Stimulated activated CD4-positive, alpha-beta T cell treated with anti-CD3 and anti-CD28 coated beads, Interleukin-15, amount 100 ng/mL, for 48 hours (primary cell): ENCODE measurements at places on chromosomes 3 and 15.

GRCh38 chr3:63803911-63804310, 15.2 kb upstream of the C3orf49 start:
- DNase-seq: no peak

GRCh38 chr3:161042023-161042501, 63.1 kb downstream of the B3GALNT1 start:
- no peak for DNase-seq

DNA sequence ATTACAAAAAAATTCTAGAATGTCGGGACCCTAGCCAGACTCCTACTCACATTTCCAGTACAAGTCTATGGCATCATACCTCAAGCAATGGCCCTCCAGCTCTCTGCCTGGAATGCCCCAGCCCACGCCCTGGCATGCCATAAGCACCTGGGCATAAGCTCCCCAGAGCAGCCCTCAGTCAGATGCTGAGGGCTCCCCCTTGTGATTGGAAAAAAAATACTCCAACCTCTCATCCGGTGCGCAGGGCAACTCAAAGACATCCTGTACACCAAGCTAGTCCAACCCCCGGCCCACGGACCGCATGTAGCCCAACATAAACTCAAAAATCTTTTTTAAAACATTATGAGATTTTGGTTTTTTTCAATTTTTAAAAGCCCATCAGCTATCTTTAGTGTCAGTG, 115.4 kb downstream of the NEK10 start:
- peak; percentile 5 for DNase-seq

GRCh38 chr3:106125321-106125720, 256.5 kb upstream of the CBLB start:
- DNase-seq: no peak

DNA sequence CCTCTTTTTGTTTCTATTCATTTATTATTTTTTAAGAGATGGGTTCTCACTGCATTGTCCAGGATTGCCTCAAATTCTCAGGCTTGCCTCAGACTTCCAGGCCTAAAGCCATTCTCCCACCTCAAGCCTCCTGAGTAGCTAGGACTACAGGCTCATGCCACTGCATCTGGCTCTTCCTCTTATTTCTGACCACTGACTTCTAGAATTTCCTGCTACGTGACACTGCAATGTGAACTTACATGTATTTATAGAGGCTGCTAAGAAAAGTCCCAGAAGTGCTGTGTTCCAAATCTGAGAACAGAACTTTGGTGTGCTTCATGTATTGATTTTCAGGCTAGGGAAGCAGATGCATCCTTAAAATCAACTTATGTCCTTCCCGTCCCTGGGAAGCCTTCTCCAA, 407.4 kb downstream of the RSL24D1 start:
- no peak for DNase-seq

GRCh38 chr15:66734961-66735908, 33.2 kb downstream of the SMAD6 start:
- no peak for DNase-seq
